Amniotic stem cell (primary cell): ENCODE measurements at places on chromosomes 5 and 9.
A peak's percentile ranks its signal among the peaks of the same experiment; 100 is the strongest.

DNA sequence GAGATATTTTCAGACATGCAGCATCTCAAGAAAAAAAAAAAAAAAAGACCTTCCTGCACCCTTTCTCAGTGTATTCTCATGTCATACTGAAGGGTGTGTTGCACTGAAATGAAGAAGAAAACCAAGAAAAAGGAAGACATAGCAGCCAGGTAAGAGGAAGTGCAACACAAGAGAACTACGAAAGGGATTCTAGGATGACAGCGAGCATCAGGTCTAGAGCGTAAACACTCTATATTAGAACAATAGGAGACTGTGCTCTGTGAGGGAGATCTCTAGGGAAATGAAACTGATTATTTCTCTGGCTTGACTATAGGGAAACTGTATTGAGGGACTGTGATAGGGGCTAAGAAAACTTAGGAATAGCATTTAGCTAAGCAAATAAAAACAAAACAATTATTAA lies 30.0 kb downstream of the BTF3 start:
- DNase-seq: no peak

DNA sequence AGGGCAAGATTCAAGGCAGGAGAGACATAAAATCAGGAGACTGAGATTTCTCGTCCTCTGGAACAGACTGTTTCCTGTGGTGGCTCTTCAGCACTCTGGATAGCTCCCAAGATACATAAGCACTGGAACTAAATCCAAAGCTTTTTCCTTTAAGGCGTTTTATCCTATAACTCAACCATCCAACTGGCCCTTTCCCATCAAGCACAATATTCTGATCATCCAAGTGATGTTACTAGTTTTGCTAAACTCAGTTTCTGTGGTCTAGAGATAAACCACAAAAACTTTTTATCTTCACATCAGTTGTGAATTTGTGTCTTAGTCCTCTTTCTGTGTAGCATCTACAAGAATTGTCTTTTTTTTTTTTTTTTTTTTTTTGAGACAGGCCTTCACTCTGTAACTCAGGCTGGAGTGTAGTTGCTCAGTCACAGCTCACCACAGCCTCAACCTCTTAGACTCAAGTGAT lies 299.4 kb downstream of the COX7C start:
- DNase-seq: no peak

- peak; percentile 65 for DNase-seq
Measured at GRCh38 chr5:120463991-120464626, at the start of gene PRR16. Gene PRR16, plus strand, starts transcription at chr5:120464300.

DNA sequence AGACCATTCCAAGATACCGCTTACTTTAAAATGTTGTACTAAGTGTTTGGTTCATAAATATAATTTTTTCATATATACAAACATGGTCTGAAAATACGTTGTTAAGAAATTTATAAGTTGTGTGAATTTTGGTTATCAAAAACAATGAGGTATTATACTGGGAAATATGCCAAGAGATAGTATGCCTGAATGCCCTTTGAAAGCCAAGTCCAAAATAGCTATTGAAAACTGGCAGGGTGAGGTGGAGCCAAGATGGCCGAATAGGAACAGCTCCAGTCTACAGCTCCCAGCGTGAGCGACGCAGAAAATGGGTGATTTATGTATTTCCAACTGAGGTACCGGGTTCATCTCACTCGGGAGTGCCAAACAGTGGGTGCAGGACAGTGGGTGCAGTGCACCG lies 533.5 kb downstream of the ZNF608 start:
- DNase-seq: no peak
